ENCODE measurements at places on chromosomes 1 and 21.

GRCh38 chr21:42150474-42151085 lies 68.4 kb upstream of the ABCG1 start:
- DNase-seq = no peak

DNA sequence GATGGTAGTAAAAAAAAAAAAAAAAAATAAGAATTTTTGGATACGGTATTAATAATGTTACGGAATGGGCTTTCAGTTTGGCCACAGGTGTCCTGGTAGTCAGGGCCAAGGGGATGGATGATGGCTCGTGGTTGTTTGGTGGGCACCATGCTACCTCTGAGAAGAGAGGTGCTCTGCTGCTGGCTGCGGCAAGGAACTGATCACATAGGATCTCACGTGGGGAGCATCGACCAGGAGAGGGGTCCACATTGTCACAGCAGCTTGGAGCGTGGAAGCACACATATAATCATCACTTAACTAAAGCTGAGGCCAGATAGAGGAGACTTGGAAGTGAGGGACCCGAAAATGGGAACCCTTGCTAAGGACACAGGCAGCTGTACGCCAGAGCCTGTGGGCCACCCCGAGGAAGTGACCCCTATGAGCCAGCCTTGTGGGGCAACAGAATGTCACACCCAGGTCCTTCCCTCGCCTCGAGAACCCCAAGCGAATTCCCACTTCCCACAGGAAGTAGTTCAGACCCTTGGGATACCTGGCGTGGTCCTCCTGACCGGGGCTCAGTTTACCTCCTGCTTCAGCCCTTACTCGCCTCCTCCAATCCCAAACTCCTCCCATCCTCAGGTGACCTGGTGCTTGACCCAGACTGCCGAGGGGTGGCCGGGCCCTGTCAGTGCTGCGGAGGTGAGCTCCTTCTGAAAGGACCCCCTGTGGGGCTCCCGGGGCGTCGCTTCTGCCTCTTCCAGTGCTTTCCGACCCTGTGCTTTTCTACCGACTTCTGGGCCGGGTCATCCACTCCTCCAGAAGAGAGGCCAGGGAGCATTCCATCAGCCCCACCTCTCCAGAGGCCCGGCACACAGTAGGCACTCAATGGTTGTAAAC lies 222.0 kb downstream of the CAMTA1 start:
- no peak for DNase-seq

DNA sequence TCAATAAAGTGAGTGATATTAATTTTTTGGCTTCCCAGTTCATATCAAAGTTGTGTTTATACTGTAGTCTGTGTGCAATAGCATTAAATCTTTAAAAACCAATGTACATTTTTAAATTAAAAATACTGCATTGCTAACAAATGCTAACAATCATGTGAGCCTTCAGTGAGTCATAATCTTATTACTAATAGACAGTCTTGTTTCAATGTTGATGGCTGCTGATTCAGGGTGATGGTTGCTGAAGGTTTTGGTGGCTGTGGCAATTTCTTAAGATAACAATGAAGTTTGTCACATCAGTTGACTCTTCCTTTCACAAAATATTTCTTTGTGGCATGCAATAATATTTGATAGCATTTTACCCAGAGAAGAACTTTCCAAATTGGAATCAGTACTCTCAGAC lies 109.0 kb downstream of the ZMYM4 start:
- DNase-seq = no peak

DNA sequence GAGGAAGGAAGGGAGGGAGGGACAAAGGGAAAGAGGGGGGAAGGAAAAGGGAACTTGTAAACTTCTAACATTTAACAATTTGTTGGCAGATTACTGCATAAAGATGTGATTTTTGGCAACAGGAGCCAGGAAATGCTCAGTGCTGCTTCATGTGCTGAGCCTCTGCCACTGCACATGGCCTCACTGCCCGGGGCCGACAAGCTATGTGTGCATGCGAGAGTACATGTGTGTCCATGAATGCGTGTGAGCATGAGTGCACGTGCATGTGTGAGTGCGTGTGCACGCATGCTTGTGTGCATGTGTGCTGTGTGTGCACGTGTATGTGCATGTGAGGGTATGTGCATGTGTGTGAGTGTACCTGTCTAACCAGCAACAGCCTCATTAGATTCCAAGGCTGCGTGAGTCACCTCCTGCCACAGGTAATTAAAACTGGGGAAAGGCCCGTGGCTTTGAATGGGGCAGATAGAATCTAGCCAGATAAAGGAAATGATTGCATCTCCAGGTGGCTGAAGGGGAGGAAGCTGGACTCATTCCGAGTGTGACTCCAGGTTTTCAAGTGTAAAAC lies 41.4 kb upstream of the TSPEAR start:
- no peak for DNase-seq

GRCh38 chr1:160777486-160778089 lies 18.4 kb upstream of the LY9 start:
- no peak for DNase-seq

DNA sequence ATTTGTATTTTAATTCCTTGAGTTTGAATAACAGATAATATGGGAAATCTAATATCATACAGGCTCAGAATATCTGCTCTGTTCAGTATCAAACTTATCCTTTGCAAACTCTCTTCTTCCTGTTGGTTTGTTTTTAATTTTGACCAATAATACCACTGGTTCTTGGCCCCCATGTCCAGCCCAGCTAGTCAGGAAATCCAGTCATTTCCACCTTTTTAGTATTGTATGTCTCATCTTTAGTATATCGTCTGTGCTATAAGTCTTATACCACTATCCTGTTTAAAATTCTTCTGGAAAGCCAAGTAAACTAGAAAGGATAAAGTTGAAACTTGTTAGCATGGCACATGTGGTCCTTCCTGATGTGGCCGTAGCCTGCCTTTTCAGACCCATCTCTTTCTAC lies 10.7 kb downstream of the SCCPDH start:
- DNase-seq = no peak

GRCh38 chr1:54986025-54986424 lies 5.6 kb downstream of the TMEM61 start:
- DNase-seq = no peak

DNA sequence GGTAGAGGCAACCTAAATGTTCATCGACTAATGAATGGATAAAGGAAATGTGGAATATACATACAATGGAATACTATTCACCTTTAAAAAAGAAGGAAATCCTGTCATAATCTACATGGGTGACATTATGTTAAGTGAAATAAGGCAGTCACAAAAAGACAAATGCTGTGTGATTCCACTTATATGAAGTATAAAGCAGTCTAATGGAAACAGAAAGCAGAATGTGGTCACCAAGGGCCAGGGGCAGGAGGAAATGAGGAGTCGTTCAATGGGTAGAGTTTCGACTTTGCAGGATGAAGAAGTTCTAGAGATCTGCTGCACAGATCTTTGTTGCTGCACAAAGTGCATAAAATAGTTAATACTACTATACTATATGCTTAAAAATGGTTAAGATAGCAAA lies 7.8 kb downstream of the DIPK1A start:
- DNase-seq = no peak

GRCh38 chr1:112704934-112705627 lies 1.8 kb downstream of the RHOC start:
- no peak for DNase-seq

DNA sequence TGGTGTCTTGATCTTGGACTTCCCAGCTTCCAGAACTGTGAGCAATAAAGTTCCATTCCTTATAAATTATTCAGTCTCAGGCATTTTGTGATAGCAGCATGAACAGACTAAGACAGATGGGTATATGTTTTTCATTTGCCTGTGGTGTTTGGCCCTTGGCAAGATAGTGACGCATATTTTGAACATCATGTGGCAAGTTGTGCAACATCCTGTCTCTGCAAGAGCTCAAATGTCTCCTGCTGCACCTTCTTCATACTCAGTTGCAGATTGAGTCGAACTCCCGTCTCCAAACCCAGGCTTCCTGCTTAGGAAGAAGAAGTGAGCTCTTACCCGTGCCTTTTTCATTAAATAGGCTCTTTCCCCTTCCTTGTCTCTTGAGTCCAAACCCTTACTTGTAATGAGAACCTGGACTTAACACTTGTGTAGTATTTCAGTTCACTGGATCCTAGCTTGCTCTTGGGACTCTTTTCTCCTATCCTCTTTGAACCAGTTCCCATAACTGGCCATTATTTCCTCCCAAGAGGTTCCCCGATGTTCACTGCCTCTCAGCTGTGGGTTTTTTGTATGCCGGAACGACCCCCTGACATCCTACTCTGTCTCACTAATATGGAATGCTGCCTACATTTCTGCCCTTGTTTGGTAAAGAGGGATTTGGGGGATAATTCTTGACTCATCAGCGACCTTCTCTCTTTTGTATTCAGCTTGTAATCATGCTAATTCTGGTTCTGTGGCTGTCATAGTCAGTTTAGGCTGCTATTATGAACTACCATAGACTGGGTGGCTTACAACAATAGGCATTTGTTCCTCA lies 125.0 kb upstream of the KCNK2 start:
- DNase-seq = no peak

DNA sequence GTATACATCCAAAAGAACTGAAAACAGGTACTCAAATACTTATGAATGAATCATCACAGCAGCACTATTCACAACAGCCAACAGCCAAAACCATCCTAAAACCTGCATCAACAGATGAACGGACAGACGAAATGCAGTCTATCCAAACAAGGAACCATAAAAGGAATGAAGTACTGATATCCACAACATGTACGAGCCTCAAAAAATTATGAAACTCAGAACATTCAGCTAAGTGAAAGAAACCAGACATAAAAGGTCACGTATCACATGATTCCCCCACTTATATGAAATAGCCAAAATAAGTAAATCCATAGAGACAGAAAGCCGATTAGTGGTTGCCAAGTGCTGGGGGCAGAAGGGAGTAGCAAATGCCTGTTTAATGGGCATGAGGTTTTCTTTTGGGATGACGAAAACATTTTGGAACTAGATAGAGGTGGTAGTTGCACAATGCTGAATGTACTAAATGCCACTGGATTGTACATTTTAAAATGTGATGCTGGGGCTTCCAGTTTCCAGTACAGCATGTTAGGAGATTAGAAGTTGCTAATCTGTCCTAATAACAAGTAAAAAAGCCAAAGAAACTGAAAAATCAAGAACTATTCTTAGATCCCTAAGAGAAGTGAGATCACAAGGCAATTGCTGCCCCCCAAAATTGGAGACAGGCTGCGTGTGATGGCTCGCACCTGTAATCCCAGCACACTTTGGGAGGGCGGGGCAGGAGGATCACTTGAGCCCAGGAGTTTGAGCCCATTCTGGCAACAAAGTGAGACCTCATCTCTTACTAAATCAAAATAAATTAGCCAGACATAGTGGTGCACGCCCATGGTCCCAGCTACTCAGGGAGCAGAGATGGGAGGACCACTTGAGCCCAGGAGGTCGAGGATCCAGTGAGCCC lies 25.3 kb downstream of the CLSTN1 start:
- no peak for DNase-seq

GRCh38 chr1:37657620-37658412 lies 23.1 kb upstream of the RSPO1 start:
- DNase-seq = no peak

DNA sequence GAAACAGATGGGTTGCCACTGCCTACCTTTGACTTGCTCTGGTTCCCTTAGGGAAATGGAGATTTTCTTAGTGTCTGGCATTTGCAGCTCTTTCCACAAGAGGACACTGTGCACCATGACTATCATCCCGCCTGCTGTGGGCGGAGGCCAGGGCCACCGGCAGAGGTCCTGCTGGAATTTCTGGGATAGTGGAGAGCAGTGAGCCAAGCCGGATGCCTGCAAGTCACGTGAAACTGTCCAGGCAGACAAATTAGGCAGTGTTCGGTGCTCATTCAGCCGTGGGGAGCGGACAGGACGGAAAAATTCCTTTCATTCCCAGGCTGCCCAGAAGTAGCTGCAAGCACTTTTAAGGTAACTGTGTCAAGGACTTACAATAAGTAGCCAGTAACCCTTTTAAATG lies 43.4 kb downstream of the IGSF5 start:
- no peak for DNase-seq
